ENCODE measurements at places on chromosomes 4 and X.

DNA sequence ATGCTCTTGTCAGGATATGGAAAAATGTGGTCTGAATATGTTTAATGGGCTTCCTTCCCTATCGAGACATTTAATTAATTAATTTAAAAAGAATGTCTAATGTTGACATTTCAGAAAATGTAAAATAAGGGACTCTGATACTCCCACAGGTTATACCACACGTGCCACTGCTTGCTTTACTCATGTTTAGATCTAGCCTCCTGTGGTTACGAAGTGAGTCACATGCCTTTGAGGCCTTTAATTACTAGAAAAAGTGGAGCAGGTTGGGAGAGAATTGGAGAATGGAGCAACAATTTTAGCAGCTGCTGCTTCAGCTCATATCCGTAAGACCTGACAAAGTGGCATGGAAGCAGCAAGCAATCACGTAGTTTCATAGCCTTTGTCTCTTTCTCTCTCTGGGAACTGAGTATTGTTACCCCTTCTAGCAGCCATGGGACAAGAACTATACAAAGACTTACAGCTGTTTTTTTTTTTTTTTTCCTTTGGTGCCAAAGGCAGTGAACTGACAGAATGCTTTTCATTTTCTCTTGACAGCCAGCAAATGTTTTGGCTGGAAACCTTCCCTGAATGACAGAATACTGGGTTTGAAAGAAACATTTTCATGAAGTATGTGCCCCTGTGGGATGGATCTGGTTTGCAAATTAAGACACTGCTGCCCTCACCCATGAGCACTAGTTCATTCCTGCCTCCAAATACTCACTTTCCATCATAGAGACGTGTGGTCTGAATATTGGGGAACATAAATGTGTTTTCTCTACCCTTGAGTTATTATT lies 355.1 kb upstream of the PABPC5 start:
- DNase-seq, result no peak

- no peak for DNase-seq
These were observed 112.1 kb downstream of the CPZ start for GRCh38 chr4:8704632-8705031.

- DNase-seq, result no peak
These were observed 223.6 kb downstream of the MGST2 start for GRCh38 chr4:139889264-139889663.

- DNase-seq, result no peak
These were observed 151.3 kb upstream of the NUDT6 start for GRCh38 chr4:123073650-123074049.

- DNase-seq, result no peak
These were observed 57.6 kb downstream of the UGT2B11 start for GRCh38 chr4:69156913-69157312.

DNA sequence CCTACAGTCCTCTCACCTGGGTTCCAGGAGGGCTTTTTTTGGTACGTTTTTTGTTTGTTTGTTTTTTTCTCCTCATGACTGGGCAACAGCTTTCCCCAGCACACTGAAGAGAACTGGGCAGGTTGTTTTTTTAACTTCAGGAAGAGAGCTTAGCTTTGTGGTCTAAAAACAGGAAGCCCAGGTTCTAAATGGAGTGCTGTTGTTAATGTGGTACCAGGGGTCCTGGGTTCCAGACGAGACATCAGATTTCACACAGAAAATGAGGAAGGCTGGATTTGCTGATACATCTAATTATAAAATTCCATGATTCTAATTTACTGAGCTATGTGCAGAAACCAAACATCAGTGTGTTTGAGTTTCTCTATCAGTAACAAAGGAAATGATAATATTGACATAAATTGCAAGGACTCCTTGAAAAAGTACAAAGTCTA lies 4.2 kb downstream of the MYOZ2 start:
- DNase-seq, result no peak

- DNase-seq, result no peak
These were observed 31.4 kb downstream of the CPE start for GRCh38 chr4:165410214-165410613.

GRCh38 chrX:81304563-81304962 lies 102.7 kb downstream of the SH3BGRL start:
- DNase-seq, result no peak

DNA sequence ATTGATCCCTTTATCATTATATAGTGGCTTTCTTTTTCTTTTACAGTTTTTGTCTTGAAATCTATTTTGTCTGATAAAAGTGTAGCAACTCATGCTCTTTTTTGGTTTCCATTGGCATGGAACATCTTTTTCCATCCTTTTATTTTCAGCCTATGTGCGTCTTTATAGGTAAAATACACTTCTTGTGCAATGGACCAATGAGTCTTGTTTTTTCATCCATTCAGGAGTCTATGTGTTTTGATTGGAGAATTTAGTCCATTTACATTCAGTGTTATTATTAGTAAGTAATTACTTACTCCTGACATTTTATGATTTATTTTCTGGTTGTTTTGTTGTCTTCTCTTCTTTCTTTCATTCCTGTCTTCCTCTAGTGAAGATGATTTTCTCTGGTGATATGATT lies 66.4 kb upstream of the IL2 start:
- DNase-seq, result no peak

GRCh38 chr4:170083541-170083940 lies 6.2 kb downstream of the AADAT start:
- DNase-seq, result no peak

- DNase-seq, result no peak
These were observed 476.3 kb upstream of the RPS6KA3 start for GRCh38 chrX:20743046-20743445.

- DNase-seq, result no peak
These were observed 276.9 kb downstream of the FAM47A start for GRCh38 chrX:33855251-33855650.

- peak; percentile 6 for DNase-seq
These were observed 1040.7 kb upstream of the INTU start for GRCh38 chr4:126592088-126592487.

DNA sequence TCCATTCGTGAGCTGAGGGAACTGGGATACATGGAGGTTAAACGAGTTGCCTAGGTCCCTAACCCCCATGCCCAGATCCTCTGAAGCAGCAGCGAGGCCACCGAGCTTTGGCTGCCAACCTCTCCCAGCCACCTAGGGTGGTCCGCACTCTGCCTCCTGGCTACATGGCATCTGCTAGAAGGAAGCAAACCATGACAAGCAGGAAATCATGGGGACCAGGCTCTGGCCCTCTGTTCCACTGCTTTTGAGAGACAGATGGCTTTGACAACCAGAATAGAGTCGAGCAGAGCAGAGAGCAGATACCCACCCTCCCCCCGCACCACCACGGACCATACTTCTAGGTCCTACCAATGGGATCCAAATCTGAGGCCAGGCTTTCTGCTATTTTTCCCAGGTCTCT lies 37.5 kb upstream of the NKRF start:
- no peak for DNase-seq

GRCh38 chr4:182937268-182938204 lies 20.4 kb upstream of the DCTD start:
- no peak for DNase-seq

DNA sequence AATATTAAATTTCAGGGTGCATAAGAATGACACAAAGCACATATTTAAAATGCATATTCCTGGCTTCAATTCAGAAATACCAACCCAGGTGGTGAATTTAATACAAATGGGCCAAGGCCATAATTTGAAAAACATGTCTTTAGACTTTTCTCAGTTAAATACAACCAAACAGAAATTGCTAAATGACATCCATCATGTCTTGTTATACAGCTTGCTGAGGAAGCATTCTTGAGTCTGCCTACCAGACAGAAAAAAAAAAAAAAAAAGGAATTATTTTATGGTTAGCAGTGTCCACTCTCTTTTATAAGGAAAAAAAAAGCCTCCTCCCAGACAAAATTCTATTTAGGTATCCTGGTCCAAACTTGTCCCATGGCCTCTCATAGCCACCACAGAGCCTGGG lies 119.1 kb downstream of the PAPSS1 start:
- DNase-seq, result no peak

DNA sequence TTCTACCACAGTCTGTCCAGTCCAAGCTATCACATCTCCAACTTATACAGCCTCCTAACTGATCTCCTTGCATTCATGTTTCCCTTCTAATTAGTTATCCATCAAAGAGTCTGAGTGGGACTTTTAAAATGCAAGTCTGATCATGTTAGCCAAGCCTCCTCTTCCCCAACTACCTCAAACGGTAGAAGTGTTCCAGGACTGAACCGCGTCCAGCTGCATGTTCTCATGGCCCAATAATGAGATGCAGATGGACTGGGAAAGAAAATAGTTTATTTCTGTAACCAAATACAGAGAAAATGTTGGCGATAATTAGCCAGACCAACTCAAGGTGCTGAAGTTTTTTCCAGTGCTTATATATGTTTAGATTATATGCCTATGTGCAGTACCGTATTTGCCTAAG lies 46.6 kb upstream of the PPP1R2C start:
- DNase-seq, result no peak

GRCh38 chr4:24979554-24979953 lies 51.2 kb downstream of the LGI2 start:
- no peak for DNase-seq

DNA sequence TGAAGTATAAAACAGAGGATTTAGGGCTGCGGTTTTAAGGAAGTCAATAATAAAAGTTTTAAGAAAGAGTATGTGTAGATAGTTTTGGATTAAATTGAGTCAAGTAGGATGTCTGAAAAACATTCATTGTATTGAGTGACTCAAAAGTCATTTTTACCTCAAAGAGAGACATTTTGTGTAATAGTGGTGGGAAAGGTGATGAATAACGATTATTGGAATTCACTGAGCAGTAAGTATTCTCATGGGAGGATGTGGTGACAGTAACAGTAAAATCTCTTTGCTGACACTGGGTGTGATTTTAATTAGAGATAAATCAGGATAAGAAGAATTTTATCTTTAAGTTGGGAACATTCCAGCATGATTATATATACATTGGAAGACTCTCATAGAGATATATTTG lies 233.6 kb downstream of the PDHA2 start:
- DNase-seq, result no peak

- DNase-seq, result no peak
These were observed 126.5 kb downstream of the UGT8 start for GRCh38 chr4:114725066-114725465.

GRCh38 chr4:107699466-107700206 lies 20.4 kb downstream of the PAPSS1 start:
- no peak for DNase-seq

DNA sequence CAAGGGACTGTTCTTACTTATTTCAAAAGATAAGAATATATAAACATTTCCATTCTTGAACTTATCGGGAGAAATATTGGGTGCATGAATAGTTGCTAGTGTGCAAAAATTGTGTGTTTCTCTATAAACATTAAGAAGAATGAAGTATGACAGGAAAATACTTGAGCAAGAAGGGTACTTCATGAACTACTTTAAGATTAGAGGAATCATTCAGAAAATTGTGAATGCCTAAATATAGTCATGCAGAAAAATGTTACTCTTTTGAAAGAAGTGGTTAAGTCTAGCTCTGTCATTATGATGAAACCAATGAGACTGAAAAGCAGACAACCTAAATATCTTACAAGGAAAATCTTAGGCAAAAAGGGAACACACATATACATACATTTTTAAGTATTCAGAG lies 207.8 kb upstream of the PCDH18 start:
- no peak for DNase-seq

- no peak for DNase-seq
These were observed 4.3 kb downstream of the KLHL5 start for GRCh38 chr4:39066371-39066770.

Data from Caki2 (cell line).